ENCODE measurements at places on chromosomes 11 and 22. TPM values are rescaled to one million over a fixed set of nuclear protein-coding genes. Genes with fewer than 3 reads are reported as not detected.
A peak's percentile ranks its signal among the peaks of the same experiment; 100 is the strongest.

GRCh38 chr11:134164490-134165370 is 59.0 kb downstream of the NCAPD3 start:
- no peaks in the 10 kb centered on the region for H3K4me1 ChIP-seq
- peaks cover 31% of the 10 kb centered on the region for H3K36me3 ChIP-seq
- H3K4me3 ChIP-seq: no peak overlapping the region
- no peaks in the 10 kb centered on the region for H3K27me3 ChIP-seq
- DNase-seq: no peak

- DNase-seq: no peak
- no peak overlapping the region for H3K4me3 ChIP-seq
- no peaks in the 10 kb centered on the region for H3K36me3 ChIP-seq
- no peak overlapping the region for H3K27ac ChIP-seq
These were observed 60.7 kb upstream of the MPEG1 start for GRCh38 chr11:59273373-59273841.

DNA sequence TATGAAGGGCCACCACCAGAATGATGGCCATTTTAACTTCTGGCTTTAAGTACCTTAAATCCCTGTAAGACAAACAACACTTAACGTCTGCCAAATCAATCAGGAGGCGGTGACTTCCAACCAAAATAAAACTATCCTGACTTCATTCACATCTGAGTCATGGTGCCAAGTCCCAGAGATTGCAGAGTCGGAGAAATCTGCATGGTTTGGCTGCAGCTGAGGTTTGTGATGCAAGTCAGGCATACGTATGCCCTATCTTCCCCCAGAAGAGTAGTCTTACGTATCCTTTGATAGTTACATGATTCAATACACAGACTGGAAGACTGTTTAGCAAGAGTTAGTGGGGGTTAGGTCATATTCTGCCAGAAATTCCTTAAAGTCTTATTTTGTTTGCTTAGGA is 1.7 kb upstream of the GAB2 start:
- H3K4me1 ChIP-seq: peaks cover 11% of the 10 kb centered on the region
- H3K27ac ChIP-seq: no peak overlapping the region
- no peaks in the 10 kb centered on the region for H3K27me3 ChIP-seq
- H3K4me3 ChIP-seq: no peak overlapping the region

DNA sequence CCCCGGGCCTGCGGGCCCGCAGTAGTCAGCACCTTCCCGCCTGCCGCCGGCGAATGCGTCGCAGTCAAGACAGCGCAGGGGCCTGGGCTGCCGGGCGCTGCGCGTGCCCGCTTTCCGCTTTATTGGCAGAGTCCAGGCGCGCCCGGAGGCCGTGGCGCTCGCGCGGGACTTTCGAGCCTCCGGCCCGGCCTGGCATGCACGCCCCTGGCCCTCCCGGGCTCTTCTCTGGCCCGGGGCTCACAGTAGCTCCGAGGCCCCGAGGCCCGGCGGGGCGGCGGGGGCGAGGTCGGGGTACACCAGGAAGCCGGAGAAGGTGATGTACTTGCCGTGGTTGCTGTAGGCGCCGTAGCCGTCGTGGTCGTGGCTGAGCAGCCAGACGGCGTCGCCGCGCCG is 3.1 kb downstream of the FAM180B start:
- peak; percentile 46 for DNase-seq
- H3K27me3 ChIP-seq: no peaks in the 10 kb centered on the region

The SMTNL1 gene
- total RNA-seq: 0.11 TPM

The RPS25 gene
- total RNA-seq: 1,038 TPM

Measured in cardiac muscle cell (in vitro differentiated cells and primary cell).